ENCODE measurements at places on chromosomes 13 and 19.
A peak's percentile ranks its signal among the peaks of the same experiment; 100 is the strongest.

DNA sequence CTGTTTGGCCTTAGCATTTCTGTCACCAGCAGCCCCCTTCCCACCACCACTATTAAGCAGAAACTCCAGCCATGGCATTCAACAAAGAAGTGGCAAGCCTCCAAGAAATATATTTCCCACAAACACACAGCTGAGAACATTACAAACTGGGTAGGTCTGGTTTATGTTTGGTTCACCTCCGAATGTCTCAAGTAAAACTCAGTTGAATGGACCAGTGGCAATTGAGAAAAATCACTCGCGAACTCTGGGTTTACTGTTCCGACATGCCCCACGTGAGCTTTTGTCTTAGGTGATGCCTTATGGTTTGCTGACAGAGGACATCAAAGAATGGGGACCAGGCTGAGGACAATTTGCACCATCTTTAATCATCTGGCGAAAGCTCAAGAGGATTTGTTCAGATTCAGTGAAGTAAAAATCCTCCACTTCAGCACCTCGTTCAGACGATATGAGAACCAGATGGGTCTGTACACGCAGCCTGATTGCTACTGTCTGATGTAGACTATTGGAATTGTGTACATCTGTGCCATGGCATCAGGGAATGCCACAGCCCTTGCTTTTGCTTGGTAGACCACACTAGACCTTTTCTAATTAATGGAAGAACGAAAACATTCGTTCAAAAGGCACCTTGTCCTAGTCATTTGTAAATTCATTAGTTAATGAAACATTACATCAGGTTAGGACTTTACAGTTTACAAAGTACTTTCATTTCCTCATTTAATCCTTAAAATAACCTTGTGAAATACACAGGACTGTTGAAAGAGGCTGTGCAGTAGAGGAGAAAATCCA lies 59.4 kb downstream of the SLC10A2 start:
- no peak for DNase-seq

GRCh38 chr19:47095476-47096099 lies 18.0 kb downstream of the ZC3H4 start:
- DNase-seq: no peak

DNA sequence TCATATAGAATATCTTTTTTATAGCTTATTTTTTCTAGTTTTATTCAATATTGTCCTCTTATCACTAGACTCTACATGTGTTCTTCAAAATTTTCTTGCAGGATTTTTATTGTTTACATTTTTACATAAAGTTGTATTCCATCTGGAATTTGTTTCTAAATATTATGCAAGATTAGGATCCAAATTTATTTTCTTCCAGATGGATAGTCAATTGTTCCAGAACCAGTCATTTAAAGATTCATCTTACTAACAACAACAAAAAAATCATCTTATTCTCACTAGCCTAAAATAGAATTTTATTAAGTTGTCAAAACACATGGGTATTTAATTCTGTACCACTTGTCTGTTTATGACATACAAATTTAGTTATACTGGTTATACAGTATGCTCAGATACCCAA lies 390.4 kb upstream of the GPC6 start:
- DNase-seq: no peak

DNA sequence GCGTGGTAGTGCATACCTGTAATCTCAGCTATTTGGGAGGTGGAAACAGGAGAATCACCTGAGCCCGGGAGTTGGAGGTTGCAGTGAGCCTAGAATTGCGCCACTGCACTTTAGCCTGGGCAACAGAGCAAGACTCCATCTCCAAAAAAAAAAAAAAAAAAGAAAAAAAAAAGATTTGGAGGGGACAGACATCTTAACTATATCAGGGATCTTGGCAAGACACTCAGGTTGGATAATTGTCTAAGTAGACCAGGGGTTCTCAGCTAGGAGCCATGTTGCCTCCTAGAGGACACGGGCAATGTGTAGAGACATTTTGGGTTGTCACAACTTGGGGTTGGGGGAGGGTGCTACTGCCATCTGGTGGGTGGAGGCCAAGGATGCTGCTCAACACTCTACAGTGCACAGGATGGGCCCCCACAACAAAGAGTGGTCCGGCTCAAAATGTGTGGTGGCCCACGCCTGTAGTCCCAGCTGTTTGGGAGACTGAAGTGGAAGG lies 1.9 kb upstream of the ZNF580 start:
- peak; percentile 32 for DNase-seq

DNA sequence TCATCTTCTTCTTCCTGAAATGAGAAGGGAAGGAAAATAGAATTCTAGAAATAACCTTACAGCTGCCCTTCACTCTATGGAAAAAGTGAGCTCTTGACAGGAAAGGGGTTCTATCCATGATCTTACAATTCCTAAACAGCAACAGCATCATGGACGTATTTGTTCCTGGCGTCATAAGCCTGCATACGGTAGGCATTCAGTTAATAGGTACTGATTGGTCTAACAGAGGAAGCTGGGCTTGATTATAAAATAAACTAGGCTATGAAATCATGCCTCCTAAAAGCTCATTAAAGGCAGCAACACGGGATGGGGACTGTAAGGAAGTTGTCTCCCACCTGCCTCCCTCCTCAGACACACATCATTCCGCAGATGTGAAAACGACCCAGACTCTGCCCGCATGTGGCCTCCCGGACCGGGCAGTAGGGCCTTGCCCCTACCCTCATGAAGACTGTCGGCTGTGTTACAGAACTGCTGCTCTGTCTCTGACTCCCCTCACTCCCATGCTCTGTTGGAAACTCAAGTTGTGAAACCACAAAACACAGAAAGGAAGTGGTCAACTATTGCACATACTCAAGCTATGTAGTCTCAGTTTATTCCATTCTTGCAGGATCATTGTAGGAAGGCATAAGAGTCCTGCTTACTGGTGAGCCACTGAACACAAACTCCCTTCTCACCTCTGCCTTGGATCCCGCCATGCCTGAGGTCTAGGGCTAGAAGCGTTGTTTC lies 129.8 kb downstream of the DLEU7 start:
- no peak for DNase-seq

DNA sequence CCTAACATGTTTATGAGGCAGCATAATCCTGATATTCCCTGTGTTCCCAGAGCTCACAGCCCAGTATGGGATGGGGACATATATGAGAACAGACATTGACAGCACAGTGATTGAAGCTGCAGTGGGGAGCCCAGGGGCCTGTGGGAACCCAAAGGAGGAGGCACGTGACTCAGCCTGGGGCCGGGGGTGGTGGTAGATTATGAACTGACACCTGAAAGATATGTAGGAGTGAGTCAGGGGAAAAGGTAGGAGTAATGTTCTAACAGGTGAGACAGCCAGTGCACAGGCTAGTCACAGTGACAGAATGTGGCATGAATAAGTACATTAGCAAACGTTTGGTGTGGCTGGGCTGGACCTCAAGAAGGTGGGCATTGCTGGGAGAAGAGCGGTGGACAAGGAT lies 29.0 kb downstream of the CKM start:
- no peak for DNase-seq

- DNase-seq: no peak
These were observed 15.0 kb upstream of the ALOX5AP start for GRCh38 chr13:30720172-30720869.

DNA sequence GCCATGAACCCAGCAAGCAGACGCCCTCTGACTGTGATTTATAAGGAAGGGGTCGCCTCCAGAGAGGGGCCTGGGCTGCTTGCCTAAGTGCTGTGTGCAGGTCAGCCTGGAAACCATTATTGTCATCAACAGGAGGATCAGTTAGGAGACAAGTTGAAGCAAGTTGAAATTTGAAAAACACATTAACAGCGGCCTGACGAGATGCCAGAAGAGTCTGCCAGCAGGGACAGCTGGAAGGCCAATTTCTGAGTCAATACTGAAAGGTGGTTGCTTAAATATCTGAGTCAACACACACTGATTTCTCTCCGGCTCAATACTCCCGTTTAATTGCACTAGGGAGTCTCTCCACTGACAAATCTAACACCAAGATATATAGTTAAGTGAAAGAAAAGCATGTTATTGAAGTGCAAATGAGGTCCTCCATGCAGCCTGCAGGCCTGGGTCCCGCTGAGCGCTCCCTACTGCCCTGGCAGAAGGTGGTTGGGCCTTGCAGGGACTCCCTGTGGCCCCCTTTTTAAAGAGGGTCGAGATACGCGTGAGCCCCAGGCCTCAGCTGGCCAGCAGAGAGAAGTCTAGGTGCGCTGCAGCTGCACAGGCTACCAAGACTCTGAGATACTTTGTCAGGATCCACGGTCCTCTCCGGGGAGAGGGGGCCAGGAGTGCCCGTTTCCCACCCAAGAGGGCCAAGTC lies 91.1 kb downstream of the RNASEH2B start:
- peak; percentile 79 for DNase-seq

DNA sequence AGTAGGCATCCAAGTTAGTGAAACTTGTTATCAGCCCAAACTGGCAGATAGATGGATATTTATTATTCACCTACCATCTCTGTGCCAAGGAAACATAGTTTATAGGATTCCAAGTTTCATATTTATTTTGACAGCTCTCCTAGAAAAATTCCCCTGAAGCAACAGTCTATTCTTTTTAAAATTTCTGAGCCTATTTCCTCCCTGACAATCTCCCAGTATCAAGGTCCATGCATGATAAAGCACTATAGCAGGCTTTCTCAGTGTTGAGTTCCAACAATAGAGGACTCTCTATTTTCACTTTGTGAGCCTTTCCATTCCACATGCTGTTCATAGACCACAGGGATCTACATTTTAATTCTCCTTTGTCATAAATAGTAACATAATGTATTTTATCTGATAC lies 312.6 kb downstream of the SLITRK6 start:
- no peak for DNase-seq

GRCh38 chr19:48815870-48816501 lies 5.2 kb upstream of the BCAT2 start:
- peak; percentile 19 for DNase-seq
